ENCODE measurements at places on chromosomes 13 and 19.

DNA sequence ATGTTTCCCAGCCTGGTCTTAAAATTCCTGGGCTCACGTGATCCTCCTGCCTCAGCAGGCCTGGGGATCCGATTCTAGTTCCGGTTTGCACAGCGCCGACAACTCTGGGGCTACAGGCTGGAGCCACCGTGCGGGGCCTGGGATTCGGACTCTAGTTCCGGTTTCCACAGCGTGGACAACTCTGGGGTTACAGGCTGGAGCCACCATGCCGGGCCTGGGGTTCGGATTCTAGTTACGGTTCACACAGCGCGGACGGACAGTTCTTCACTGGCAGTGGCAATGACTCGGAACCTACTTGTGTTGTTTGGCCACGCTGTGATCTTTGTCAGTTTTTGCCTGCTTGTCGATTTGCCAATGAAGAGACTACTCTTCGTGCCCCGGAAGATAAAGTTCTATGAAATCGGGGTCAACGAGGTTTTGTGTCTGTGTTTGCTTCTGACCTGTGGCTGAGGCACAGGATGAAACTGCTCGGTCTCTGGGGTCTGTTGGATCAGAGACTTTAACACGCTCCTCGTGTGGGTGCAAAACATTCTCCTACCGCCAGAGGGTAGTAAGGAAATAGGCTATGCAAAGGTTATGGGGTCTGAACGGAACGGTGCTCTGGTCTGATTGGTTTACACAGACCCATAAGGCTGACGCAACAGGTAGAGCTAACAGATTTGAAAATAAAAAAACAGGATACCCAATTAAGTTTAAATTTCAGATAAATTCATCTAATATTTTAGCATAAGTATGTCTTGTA lies 12.1 kb upstream of the ZSCAN1 start:
- DNase-seq = peak; percentile 55

DNA sequence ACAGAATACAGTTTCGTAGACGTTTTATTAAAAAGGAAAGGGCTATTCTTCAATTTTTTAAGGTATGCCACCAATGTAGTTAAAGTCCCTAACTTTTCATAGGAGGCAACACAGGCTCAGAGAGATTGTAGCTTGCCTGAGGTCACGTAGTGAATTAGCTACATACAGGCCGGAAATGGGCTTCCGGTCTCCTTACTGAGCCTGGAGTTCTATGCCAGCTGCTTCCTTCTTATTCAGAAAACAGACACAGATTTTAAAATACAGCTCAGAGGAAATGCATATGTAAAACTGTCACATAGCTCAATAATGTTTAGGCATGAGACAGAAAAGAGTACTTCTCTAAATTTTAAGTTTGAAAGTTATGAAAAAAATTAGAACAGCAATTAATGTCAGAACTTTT lies 85.4 kb upstream of the TUBA3C start:
- no peak for DNase-seq

GRCh38 chr19:33444562-33445441 lies 71.3 kb downstream of the CEBPG start:
- no peak for DNase-seq

DNA sequence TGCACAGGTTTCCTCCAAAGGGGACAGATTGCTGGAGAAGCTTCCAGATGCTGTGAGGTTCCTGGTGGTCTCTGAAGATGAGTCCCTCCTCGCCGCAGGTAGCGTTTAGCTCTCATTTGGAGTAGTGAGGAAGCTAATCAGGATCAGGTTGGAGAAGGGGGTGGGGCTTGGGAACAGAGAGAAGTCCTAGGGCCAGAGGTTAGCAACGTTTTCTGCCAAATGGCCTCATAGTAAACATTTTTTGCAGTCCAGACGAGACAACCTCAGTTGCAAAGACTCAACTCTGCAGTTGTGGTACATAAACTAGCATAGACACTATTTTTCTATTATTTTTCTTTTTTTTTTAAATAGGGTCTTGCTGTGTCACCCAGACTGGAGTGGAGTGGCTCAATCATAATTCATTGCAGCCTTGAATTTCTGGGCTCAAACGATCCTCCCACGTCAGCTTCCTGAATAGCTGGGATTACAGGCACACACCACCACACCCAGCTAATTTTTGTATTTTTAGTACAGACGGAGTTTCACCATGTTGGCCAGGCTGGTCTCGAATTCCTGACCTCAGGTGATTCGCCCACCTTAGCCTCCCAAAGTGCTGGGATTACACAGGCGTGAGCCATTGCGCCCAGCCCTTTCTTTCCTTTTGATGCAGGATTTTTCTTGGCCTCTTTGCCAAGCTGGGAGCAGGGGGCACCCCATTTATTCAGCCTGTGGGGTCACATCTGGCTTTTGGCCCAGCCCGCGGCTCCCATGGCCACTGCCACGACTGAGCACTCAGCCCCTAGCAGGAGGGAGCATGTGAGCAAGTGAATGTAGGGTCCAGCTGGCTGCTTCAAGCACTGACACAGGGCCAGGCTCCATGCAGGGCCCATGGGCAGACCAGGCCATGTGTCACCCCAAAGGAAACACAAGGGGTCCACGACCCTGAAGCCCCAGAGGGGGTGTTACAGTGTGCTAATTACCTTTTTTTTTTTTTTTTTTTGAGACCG lies 34.4 kb upstream of the SIN3B start:
- DNase-seq = no peak

DNA sequence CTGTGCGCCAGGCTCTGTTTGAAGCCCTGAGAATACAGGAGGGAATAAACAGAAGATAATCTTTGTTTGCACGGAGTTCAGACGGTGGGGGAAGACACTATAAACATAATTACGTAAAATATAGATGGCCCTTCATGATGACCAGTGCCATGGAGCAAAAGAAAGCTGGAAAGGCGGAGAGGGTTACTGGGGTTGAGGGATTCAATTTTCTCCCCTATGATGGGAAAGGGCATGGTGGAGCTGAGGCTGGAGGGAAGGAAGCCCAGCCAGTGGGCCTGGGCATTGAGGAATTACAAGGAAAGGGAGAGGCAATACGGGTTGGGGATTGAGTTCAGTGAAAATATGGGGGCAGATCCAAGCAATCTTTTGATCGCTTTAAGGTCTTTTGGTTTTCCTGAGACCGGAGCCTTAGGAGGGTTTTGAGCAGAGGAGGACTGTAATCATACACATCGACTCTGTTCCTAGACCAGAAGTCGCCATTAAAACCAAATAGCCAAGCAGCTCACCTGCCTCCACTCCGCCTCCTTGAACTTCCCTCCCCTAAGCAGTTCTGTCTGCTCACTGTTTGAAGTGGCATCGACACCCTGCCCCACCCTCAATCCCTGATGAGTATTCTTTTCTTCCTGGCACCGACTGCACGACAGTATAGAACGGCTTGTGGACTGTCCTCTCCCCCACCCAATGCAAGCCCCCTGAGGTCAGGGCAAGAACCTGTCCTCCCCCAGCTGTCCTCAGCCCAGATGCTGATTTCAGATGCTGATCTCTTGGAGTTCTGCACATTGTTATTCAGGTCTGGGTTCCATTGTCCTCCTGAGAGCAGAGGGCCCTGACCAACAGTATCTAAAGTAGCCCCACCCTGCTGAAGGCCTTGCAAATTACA lies 813 bp upstream of the ZNF296 start:
- DNase-seq = no peak

- DNase-seq = no peak
These were observed 4.3 kb downstream of the RPS9 start for GRCh38 chr19:54204767-54205468.

GRCh38 chr19:29338480-29338879 lies 125.5 kb upstream of the UQCRFS1 start:
- no peak for DNase-seq

DNA sequence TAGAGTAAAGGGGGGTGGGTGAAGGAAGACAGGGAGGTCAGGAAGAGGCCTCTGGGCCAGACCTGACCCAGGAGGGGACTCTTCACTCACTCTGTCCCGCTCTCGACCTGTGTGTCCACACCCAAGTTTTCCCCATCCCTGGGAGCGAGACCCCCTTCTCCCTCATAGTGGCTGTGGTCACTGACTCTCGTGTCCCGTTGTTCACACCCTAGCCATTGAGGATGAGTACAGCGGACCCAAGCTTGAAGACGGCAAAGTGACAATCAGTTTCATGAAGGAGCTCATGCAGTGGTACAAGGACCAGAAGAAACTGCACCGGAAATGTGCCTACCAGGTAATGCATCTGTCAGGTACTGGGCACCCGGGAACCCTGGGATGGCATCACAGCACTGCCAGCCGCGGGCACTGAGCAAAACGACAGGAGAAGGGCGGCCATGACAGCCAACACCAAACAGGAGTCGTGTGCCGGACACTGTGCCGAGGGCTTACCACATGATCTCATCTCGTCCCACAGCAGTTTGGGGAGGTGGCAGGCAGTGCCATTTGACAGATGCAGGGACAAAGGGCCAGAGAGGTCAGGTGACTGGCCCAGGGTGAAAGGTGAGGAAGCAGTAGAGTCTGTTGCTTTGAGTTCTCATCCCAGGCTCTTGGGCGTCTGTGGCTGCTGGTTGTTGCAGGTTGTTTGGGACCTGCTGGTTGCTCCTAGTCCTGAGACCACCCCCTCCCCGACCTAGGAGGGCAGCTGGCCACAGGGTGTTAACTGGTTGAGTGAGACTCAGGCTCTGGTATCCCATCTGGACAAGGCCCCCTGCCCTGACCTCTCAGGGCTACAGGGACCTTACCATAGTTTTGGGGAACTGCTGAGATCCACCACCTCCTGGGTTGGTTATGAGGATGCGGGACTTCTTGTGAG lies 29.6 kb downstream of the PPP5C start:
- DNase-seq = no peak

GRCh38 chr13:72839831-72840426 lies 58.0 kb downstream of the PIBF1 start:
- peak; percentile 66 for DNase-seq

- DNase-seq = no peak
These were observed 36.1 kb downstream of the MTUS2 start for GRCh38 chr13:28856287-28856686.

GRCh38 chr19:13909430-13909829 lies 3.4 kb downstream of the CC2D1A start:
- DNase-seq = no peak

- no peak for DNase-seq
These were observed 14.3 kb upstream of the ZNF541 start for GRCh38 chr19:47587295-47587694.

- no peak for DNase-seq
These were observed 101.0 kb downstream of the SPACA7 start for GRCh38 chr13:112477070-112477619.

DNA sequence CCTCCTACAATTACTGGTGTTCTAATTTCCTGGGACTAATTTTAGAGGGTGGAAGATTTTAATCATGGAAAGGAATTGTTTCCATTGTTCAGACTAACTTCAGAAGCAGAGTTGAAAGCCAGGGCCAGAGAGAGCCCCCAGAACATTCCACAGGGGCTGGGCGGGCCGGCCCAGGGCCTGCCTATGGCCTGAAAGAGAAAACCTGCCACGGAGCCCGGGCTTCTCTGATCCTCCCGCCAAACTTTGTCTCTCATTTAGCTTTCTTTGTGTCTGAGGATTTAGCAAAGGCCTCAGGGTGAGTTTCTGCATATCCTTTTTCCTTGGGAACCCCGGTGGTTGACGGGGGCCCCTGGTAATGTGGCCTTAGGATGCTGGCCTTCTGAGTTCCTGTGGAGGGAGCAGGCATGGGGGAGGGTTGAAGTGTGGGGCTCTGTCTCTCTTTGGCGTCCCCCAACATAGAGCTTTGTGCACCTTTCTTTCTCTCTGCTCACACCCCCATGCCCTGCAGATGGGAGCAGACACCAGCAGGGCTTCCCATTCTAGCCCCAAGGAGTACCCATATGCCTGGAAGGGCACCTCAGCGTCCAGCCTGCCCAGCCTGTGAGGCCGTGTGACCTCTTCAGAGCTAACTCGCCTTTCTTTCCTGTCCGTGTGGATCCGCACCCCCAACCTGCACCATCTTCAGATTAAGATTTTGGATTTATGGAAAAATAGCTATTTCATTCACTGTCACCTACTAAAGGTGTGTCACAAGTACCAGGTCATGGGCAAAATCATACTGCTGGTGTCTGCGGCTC lies 539.5 kb downstream of the FGF9 start:
- no peak for DNase-seq

DNA sequence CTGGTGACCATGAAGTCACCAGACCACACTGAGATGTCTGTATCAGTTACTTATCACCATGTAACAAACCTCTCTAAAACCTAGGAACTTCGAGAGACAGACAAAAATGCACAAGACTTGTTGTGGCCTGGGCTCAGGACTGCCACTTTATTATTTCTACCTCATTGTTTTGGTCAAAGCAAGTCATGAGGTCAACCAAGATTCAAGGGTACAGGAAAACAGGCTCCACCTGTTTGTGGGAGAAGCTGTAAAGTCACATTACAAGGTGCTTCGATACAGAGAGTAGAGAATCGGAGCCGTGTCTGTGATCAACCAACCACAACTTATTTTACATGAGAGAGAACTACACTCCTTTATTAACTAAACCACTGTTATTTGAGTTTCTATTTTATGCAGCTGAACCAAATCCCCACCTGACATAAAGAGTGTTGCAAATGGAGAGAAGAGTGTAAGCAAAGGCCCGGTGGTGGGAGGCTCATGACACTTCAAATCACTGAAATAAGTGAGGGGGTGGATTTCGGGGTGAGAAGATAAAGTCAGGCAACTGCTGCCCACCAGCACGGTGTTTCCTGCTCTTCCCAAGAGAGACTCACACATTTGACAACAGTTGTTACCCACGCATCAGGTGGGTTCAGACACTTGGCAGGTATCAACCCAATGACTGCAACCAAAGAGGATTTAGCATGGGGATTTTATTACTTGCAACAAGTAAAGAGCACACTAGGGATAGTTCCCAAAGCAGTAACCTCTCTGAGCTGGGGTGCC lies 39.0 kb upstream of the IGSF23 start:
- no peak for DNase-seq

GRCh38 chr13:107866032-107866940 lies 349.1 kb downstream of the LIG4 start:
- DNase-seq = peak; percentile 48

- no peak for DNase-seq
These were observed 184.6 kb downstream of the RGCC start for GRCh38 chr13:41641961-41642360.

DNA sequence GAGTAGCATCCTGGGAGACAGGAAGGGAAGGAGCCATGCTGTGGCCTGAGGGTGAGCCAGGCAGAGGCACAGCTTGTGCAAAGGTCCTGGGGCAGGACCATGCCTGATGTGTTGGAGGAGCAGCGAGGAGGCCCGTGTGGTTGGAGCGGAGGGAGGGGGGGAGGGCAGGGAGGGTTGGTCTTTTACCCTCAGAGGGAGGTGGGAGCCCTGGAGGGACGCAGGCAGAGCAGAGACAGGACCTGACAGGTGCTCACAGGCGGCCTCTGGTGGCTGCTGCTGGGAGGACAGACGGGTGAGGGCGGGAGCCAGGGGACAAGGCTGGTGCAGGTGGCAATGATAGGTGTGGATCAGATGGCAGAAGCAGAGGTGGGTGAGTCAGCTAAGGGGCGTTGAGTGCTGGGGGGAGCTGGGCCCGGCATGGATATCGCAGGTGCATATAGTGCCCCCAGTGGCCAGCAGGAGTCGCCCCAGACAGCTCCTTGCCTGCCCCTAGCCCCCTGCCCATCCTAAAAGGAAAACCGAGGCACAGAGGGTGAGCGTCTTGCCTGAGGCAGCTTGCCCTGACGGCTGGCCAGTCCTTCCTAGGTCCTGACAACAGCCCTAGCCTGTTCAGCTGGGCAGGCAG lies 9.8 kb upstream of the GNA15 start:
- peak; percentile 68 for DNase-seq

GRCh38 chr19:18480006-18480691 lies 41.7 kb downstream of the ELL start:
- no peak for DNase-seq
